Activated T-helper 1 cell treated with anti-CD3 and anti-CD28 coated beads, Interleukin-12 subunit alpha, Interleukin-12 subunit beta, Interleukin-2, Interleukin-4 antibody, amounts not matched to agents 30 ng/mL and 10 ng/mL and 1 ng/mL, durations not matched to agents 14 hours and 24 hours and 36 hours (primary cell): ENCODE measurements at places on chromosomes 11 and 22. TPM values are rescaled to one million over a fixed set of nuclear protein-coding genes. Genes with fewer than 3 reads are reported as not detected.

Gene OR6A2
- total RNA-seq, result 0.31 and 0.47 TPM in 2 replicates

Gene C11orf16
- not detected in 2 replicates for total RNA-seq

Gene SAA4
- total RNA-seq, result not detected in 2 replicates

Gene FGF3
- not detected in 2 replicates for total RNA-seq

Gene GNG3
- not detected in 2 replicates for total RNA-seq

Gene MMP12
- total RNA-seq, result 0.10 TPM in 1 of 2 replicates, not detected in the other

Gene GLB1L3
- 14.6 and 16.1 TPM in 2 replicates for total RNA-seq

- peak overlapping the region; percentile 72 for H3K27ac ChIP-seq
- peaks cover 15% of the 10 kb centered on the region for H3K4me1 ChIP-seq
- no peak overlapping the region for H3K4me3 ChIP-seq
- no peaks in the 10 kb centered on the region for H3K27me3 ChIP-seq
- DNase-seq, result no peak
Measured at GRCh38 chr11:87252869-87253268, 215.1 kb downstream of the TMEM135 start.

DNA sequence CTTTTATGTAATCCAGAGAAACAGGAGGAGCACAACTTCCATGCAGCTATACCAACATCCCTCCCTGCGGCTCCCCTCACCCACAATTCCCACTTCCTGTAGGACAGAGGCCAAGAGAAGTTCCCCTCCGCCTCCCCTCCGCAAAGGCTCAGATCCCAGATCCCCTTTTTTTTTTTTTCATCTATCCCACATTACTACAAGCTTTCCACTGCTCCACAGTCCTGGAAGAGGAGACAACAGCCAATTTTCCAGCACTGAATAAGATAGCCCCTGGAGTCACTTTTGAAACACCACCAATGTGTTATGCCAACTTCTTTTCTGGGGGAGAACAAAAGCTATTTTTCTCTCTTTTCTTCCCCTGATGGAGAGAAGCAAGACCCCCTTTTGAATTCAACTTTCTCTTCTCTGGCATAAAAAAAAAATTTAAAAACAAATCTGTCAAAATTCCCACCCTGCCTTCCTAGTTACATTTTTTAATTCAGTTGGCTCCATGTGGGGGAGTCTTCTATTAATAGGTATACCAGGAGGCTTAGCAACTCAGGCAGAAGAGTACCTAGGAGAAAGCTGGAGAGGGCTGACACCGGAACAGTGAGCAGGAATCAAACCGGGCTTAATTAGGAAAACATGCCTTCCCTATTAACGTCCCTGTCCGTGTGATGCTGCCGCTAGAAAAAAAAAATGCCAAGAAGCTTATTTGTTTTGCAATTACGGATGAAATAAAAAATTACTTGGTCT is 543.4 kb downstream of the BUD13 start:
- H3K4me3 ChIP-seq, result no peak overlapping the region
- H3K4me1 ChIP-seq, result no peaks in the 10 kb centered on the region
- H3K27ac ChIP-seq, result no peak overlapping the region
- DNase-seq, result no peak
- no peaks in the 10 kb centered on the region for H3K36me3 ChIP-seq

- H3K4me3 ChIP-seq, result no peak overlapping the region
- H3K27me3 ChIP-seq, result no peaks in the 10 kb centered on the region
- no peak for DNase-seq
- no peaks in the 10 kb centered on the region for H3K4me1 ChIP-seq
- H3K27ac ChIP-seq, result no peak overlapping the region
Measured at GRCh38 chr11:85027346-85027745, 599.8 kb downstream of the DLG2 start.

GRCh38 chr11:62546244-62546928 is at the start of gene AHNAK:
Gene AHNAK, minus strand, starts transcription at chr11:62546806. Its CDS starts 10,708 bp downstream, at chr11:62536098.
- peak within 1 kb of the TSS; percentile 95 for H3K27ac ChIP-seq
- peak within 1 kb of the TSS; percentile 97 for H3K4me3 ChIP-seq
- DNase-seq, result peak; percentile 76
- H3K27me3 ChIP-seq, result peaks cover 15% of the 10 kb centered on the region
- no peaks in the 10 kb centered on the region for H3K36me3 ChIP-seq

DNA sequence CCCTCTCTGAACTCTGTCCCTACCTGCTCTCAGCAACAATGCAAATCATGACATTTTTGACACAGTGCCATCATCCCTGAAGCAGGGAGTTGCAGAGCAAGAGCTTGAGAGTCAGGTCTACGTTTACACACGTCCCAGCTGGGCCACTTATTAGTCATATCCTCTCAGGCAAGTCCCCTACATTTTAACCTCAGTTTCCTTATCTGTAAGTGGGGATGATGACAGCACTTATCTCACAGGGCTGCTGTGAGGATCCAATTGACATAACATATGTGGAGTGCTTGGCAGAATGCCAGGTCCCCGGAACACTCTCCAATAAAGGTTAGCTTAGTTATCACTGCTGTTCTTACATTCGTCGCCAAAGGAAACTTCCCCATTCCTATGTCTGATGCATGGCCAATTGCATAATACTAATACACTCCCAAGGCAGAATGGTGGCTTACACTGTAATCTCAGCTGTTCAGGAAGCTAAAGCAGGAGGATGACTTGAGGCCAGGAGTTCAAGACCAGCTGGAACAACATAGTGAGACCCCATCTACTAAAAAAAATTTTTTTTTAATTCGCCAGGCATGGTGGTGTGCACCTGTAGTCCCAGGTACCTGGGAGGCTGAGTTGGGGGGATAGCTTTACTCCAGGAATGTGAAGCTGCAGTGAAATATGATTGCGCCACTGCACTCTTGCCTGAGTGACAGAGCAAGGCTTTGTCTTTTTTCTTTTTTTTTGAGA is 16.6 kb downstream of the ASCC2 start:
- no peaks in the 10 kb centered on the region for H3K27me3 ChIP-seq
- peaks cover 15% of the 10 kb centered on the region for H3K4me1 ChIP-seq
- peak; percentile 37 for DNase-seq
- peak overlapping the region; percentile 81 for H3K27ac ChIP-seq
- peaks cover 53% of the 10 kb centered on the region for H3K36me3 ChIP-seq
- H3K4me3 ChIP-seq, result no peak overlapping the region

GRCh38 chr22:45628515-45628914 is 43.1 kb upstream of the ATXN10 start:
- H3K4me1 ChIP-seq, result no peaks in the 10 kb centered on the region
- no peak for DNase-seq
- H3K4me3 ChIP-seq, result no peak overlapping the region
- H3K36me3 ChIP-seq, result no peaks in the 10 kb centered on the region
- H3K27ac ChIP-seq, result no peak overlapping the region

DNA sequence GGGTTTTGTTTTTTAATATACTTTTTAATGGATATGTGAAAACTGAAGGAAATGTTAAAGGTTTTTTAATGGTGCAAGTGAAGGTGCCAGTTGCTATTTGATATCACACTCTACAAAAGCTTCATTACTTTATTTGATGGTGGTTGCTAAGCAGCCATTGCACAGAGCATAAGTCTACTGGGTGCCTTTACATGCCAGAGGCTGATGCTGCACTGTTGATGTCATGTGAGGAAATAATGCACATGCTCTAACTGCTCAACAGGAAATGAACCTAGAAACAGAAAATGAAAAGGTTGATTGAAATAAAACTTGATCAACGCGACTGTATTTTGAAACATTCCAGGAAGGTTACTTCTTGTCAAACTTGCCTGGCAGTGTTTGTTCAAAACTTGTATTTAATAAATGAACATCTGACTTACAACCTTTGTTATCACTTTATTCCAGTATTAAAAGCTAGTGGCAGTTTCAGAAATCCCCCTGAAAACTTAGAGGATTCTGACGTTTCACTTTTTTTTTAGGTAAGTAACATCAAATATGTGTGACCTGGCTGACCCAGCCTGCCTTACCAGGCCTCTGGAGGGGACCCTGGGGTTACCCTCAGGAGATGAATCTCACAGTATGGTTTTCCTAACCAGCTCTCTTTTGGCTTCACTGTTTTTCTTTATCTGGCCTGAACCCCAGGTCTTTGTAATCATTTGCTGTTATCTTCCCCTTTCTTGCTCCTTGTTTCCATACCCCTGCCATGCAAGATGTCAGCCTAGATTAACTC is 2.4 kb upstream of the ATP5MG start:
- peak; percentile 65 for DNase-seq
- peaks cover 64% of the 10 kb centered on the region for H3K4me1 ChIP-seq
- peaks cover 28% of the 10 kb centered on the region for H3K36me3 ChIP-seq
- H3K27me3 ChIP-seq, result no peaks in the 10 kb centered on the region

- peaks cover 32% of the 10 kb centered on the region for H3K27me3 ChIP-seq
- H3K4me3 ChIP-seq, result no peak overlapping the region
- H3K27ac ChIP-seq, result no peak overlapping the region
- peaks cover 7% of the 10 kb centered on the region for H3K4me1 ChIP-seq
- no peak for DNase-seq
- H3K36me3 ChIP-seq, result no peaks in the 10 kb centered on the region
Measured at GRCh38 chr22:39991159-39991860, 3.4 kb upstream of the FAM83F start.
